ENCODE measurements at places on chromosomes 12 and 14.

GRCh38 chr12:10829994-10830393, 3.8 kb upstream of the TAS2R10 start:
- DNase-seq = no peak

DNA sequence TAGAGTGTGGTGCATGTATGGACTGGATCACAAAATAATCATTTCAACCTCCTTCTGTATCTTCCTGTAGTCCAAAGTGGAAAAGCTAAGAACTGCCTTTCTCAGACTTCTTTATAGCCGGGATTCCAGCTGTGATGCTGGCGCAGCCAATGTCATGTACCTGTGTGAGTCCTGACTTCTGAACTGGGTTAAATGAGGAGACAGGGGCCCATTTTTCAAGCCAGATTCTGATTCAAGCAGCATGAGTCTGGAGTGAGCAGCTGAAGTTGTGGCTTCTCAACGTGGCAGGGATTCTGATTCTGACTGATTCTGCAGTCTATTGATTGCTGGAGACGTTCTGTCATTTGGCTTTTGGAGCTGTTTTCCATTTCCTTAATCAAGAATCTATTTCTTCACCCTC, 111.2 kb downstream of the ST8SIA1 start:
- no peak for DNase-seq

DNA sequence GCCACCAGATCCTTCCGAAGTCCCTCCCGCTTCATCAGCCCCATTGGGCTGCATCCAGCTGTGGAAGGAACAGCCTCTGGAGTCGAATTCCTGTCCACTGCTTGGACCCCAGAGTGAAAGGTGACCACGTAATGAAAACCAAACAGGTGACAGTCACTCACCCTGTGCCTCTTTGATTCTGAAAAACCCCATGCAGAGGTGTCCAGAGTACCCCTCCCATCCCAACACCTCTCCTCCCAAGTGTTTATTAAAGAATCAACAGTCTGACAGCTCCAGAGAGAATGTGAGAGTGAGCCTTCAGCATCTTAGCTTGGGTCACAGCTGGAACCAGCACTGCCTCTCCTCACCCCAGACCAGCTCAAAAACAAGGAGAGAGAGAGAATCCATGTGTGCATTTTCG, 178.6 kb upstream of the NOS1 start:
- no peak for DNase-seq

DNA sequence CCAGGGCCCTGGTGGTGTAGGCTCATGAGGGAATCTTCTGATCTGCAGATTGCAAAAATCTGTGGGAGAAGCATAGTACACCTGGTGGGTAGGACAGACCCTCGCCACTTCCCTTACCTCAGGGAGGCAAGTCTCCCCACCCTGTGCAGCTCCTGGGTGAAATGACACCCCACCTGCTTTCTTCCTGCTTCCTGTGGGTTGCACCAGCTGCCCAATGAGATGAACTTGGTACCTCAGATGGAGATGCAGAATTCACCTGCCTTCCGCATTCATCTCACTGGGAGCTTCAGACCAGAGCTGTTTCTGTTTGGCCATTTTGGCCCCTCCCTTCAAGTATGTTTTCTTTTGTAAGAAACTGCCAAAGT, 4.7 kb downstream of the CLEC2D start:
- no peak for DNase-seq

GRCh38 chr14:99137913-99138571, 134.0 kb downstream of the BCL11B start:
- DNase-seq = no peak

GRCh38 chr12:112855375-112855774, 51.4 kb upstream of the OAS1 start:
- DNase-seq = no peak

GRCh38 chr12:70366581-70367257, 629 bp downstream of the KCNMB4 start:
- no peak for DNase-seq

GRCh38 chr12:130574402-130574801, 141.7 kb downstream of the RIMBP2 start:
- DNase-seq = no peak

GRCh38 chr14:54048736-54049135, 92.1 kb upstream of the BMP4 start:
- no peak for DNase-seq

DNA sequence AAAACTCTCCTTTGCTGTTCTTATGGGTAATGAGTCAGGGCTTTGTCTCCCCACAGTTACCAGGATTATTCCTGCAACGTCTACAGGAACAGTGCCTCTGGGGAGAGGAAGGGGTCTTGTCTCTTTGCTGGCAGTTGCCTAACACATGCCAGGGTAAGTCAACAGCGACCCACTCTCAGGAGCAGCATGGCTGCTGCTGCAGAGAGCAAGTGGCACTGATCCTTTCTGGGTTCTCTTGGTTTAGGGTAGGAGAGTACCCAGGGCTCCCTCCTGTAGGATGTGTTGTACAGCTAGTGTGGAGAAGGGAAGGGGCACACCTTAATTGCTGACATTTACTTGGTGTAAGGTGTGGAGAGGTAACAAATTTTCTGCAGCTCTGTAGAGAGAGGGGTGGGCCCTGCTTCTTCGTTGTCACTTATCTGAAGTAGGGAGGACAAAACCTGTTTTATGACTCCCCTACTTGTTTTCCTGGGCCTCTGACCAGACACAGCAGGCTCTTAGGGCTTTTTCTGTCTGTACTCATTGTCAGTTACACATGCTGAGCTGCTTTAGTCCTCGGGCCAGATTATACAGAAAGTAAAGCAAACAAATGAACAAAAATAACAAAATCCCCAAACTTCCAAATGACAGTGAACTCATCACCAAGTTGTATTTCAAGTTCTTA, 168.2 kb downstream of the ACSS3 start:
- no peak for DNase-seq

GRCh38 chr14:31206536-31207286, 882 bp downstream of the HECTD1 start:
- DNase-seq = no peak

- DNase-seq = no peak
Measured at GRCh38 chr14:103518422-103519042, 4.1 kb downstream of the CKB start.

GRCh38 chr12:118467641-118468305, 91.4 kb downstream of the SUDS3 start:
- DNase-seq = no peak

GRCh38 chr12:69509308-69509736, 39.1 kb downstream of the FRS2 start:
- no peak for DNase-seq

- no peak for DNase-seq
Measured at GRCh38 chr14:61494018-61494417, 172.6 kb downstream of the PRKCH start.

GRCh38 chr14:49173765-49174373, 412.3 kb downstream of the RPS29 start:
- peak; percentile 72 for DNase-seq

- DNase-seq = no peak
Measured at GRCh38 chr12:615620-616019, 47.6 kb downstream of the NINJ2 start.

GRCh38 chr12:118520214-118521035, 144.1 kb downstream of the SUDS3 start:
- DNase-seq = no peak
